ENCODE measurements at places on chromosomes 5 and 9. TPM values are rescaled to one million over a fixed set of nuclear protein-coding genes. Genes with fewer than 3 reads are reported as not detected.

KCNIP1 gene
- not detected for total RNA-seq

CEP78 gene
- 10.2 TPM for total RNA-seq

CDH6 gene
- 3.4 TPM for total RNA-seq

SPAAR gene
- 1.9 TPM for total RNA-seq

GRCh38 chr5:154538492-154538891 lies 60.5 kb upstream of the HAND1 start:
- no peak for DNase-seq

GRCh38 chr9:120396418-120396817 lies 183.5 kb downstream of the CDK5RAP2 start:
- DNase-seq, result no peak

GRCh38 chr9:135010586-135010860 lies 76.9 kb upstream of the OLFM1 start:
- DNase-seq, result no peak

- DNase-seq, result no peak
Measured at GRCh38 chr9:83563360-83563759, 25.2 kb upstream of the FRMD3 start.

- no peak for DNase-seq
Measured at GRCh38 chr9:78213712-78214111, 22.2 kb upstream of the CEP78 start.

GRCh38 chr5:2270467-2270866 lies 387.7 kb upstream of the IRX4 start:
- DNase-seq, result no peak

DNA sequence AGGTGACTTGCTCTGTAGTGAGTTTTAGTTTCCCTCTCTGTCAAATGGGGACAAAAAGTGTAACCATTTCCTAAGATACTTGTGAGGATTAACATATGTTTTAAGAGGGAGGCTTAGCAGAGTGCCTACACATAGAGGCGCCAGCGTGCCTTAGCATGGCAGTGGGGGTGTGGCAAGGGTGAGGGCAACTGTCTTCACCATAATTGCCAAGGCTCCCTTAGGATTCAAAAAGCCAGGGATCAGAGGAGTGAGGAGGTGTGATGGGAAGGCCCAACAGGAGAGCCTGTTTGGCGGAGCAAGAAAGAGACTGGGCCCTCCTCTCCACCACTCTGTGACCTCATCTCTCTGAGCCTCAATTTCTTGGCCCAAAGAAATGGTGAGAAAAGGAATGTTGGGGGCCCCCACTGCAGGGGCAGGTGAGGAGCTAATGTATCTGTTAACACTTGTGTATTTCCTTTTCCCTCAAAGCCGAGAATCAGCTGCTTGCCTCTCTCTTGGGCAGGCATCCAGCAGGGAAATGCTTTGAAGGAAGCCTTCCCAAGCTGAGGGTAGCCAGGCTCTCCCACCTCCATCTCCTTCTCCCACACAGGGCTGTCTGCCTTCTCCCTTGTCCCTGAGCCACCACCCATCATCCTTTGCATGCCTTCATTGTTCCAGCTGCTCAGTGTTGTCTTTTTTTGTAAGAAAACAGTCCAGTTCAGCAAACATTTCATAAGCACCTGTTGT lies 76.0 kb downstream of the DAB2IP start:
- DNase-seq, result no peak

GRCh38 chr9:98427491-98427890 lies 172.0 kb upstream of the TBC1D2 start:
- DNase-seq, result no peak
